Hematopoietic multipotent progenitor cell treated with erythropoietin and hydrocortisone succinate and interleukin-3 and kit ligand, for 4 days (in vitro differentiated cells): ENCODE measurements at places on chromosomes 5 and 9.

GRCh38 chr9:78351816-78352215 is 54.9 kb downstream of the PSAT1 start:
- no peak for DNase-seq

- DNase-seq = no peak
Measured at GRCh38 chr9:105360344-105360743, 87.5 kb upstream of the FSD1L start.

DNA sequence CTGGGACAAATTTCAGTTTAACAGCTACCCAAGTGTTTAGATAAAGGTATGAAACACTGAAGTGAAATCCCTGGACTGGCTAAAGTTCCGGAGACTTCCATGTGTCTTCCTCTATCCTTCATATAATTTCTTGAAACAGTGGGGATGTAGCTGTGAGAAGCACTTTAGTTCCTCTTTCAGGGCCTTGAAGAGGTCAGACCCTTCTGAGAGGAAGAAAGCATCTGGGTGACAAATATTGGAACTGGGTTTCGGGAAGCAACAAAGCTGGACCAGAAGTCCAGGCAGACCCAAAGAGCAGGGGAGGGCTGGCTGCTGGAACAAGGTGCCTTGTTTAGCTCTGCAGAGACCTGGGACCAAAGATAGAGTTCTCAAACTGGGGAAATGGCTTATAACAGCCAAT is 75.4 kb upstream of the ZFAND5 start:
- DNase-seq = no peak

GRCh38 chr9:37038302-37038942 is 4.4 kb upstream of the PAX5 start:
- DNase-seq = no peak
